Stimulated activated CD4-positive, alpha-beta T cell treated with anti-CD3 and anti-CD28 coated beads, TNF-alpha, amount 100 ng/mL, for 1 hour (primary cell): ENCODE measurements at places on chromosomes 16 and 17.

- peak; percentile 11 for DNase-seq
These were observed 4.6 kb upstream of the SLC12A3 start for GRCh38 chr16:56860226-56861020.

DNA sequence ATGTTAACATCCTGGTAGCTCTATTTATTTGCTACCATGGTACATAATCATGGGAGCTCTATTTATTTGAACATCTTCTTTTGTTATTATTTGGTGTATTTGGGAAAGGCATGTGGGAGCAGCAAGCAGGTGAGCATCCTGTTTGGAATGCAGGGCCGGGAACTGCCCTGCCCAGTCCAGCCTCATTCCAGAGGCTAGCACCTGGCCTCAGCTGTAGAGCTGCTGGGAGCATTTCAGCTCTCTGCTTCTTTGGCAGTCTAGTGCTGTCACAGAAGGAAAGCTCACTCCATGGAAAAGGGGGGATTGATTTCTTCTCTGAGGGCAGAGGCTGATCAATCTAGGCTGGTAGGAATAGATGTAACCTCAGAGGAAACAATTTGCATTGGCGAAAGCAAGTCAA is 112.5 kb downstream of the WWOX start:
- no peak for DNase-seq

DNA sequence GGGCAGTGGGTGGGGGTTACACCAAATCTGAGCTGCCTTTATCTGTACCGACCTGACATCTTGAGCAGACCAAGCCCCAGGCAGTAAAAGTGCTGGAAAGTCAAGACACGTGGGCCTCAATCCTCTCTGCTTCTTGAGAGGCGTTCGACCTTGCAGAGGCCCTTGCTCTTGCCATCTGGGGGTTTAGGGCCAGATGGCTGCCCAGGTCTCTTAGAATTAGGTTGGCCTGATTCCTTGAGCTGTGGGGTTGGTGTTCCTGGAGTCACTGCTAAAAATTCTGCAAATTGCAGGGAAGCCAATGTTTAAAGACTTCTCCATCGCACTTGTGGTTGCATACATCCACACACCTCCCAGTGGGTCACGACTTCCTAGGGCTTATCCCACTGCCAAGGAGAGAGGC is 238.2 kb upstream of the ASIC2 start:
- DNase-seq: no peak

GRCh38 chr17:44235583-44235936 is 16.1 kb upstream of the UBTF start:
- no peak for DNase-seq
